ENCODE measurements at places on chromosomes 12 and 14.

- no peak for DNase-seq
Observed at GRCh38 chr12:124032265-124032886, 59.4 kb downstream of the ZNF664 start.

- no peak for DNase-seq
Observed at GRCh38 chr12:26939192-26939832, 1.0 kb downstream of the FGFR1OP2 start.

GRCh38 chr12:70646850-70647249 lies 9.6 kb upstream of the PTPRB start:
- DNase-seq: no peak

DNA sequence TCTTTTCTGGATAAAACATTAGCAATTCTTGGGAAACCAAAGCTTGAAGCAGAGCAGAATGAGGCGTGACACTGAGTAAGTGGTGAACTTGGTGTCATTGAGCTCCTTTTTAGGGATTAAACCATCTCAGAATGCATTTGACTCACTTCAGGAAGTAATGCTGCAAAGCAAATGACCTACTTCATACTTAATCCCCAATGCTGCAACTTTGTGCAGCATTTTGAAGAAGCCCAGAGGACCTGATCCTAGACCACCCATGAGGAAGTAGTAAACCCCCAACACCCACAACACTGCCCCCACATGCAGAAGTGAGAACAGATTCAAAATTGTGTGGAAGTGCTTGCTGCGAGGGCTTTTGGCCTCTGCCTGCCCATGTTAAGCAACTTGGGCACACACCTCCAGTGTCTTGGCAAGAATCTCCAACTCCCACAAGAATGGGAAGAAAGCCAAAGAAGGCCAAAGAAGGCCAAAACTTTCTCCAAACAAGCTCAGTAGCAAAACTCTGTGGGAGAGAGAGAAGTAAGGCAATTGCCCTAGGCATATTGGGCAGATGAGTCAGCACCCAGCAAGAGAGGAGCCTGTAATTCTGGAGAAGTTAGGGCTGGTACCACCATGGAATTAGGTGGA lies 69.2 kb upstream of the ETV6 start:
- no peak for DNase-seq

GRCh38 chr14:103581206-103581605 lies 18.4 kb downstream of the COA8 start:
- DNase-seq: no peak
